Progenitor cell of endocrine pancreas (in vitro differentiated cells): ENCODE measurements at places on chromosomes 13 and 19. TPM values are rescaled to one million over a fixed set of nuclear protein-coding genes. Genes with fewer than 3 reads are reported as not detected.

DNA sequence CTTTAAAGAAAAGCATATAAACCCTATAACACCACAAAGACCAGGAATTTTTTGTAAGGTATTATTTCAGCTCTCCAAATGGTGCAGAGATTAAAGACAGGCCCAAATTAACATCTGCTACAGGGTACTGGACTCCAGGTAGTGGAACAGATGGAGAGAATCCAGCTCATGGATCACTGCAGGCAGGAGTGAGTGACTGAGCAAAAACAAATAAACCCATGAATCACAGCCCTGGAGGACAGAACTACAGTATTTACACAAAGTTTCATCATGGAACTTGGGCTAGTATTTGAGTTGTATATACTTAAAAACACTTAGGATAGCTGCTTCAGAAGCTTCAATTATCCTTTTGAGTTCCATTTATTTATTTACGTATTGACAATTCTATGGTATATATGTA lies 132.8 kb upstream of the SPRY2 start:
- no peak for DNase-seq

- no peak for DNase-seq
These were observed 1.4 kb downstream of the CEACAM18 start for GRCh38 chr19:51479531-51480331.

DNA sequence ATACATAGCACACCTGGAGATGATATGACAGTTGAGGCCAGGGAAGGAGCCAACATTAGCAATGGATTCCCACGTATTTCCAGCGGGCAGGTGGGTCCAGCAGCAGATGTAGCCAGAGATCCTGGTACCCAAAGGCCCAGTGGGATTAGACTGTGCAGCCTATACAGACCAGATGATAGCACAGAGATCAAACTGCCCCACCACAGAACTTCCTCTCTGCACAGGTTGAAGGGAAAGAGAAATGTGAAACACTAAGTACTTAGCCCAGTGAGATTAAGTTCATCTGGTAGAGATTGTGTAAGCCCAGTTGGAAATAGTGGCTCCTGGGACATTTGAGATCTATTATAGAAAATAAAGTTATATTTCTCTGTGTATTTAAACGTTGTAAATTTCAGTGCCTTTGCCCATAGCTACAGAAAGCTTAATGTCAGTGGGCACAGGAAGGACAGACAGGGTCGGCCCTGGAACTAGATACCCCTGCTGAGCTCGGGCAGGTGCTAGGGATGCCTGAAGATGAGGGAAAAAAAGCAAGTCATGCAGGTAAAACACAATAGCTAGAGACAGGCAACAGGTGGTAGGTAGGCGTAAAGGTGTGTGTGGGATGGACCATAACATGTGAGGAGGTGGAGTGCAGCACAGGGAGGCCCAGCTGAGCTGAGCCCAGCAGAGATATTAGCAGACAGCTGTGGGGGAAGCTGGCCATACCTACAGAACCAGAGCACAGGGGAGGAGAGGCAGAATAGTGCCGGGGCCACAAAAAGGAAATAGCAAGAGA lies 27.3 kb upstream of the SPATA13 start:
- no peak for DNase-seq

The ANKLE1 gene
- total RNA-seq = 6.4 and 8.1 TPM in 2 replicates

DNA sequence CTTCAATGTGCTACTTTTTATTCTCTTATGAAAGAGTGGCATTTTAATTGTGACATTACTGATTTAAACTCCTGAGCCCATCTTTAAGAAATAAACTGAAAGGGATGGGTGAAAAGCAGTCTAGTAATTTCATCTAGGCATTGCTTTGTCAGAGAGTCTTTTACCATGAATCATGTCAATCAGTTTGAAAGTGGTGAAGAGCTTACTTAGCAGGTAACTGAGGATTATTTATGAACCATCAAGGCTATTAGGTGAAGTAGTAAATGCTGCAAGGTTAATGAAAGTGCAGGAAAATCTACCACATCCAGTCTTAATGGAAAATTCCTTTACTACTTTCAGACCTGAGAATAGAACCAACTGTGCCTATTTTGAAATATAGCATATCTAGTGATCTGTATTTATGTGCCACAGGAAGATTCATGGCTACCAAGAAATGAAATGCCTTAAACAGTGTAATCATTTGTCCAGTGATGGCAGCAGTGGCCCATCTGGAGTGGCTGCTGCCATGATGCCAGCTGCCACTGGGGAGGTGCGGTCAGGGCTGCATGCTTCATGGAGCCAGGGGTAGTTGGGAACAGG lies 368.9 kb downstream of the SLITRK6 start:
- no peak for DNase-seq
